ENCODE measurements at places on chromosomes 5 and 9.

DNA sequence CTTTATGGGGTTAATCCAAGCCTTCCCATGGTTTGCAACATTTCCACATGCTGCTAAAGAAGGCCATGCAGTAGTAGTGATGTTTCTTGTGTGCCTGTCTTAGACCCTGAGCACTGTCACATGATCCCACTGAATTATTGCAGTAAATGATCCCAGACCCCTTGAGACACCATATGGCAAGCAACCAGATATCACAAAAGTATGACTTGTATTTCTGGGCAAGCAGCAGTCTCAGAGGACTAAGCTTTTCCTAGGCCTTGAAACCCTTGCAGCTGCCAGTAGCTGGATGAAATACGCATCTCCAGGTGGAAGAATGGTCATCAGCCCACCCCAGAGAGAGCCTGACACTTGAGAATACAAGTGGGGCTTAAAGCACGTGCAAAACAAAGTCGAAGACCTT is 41.8 kb downstream of the CDO1 start:
- no peak for DNase-seq

DNA sequence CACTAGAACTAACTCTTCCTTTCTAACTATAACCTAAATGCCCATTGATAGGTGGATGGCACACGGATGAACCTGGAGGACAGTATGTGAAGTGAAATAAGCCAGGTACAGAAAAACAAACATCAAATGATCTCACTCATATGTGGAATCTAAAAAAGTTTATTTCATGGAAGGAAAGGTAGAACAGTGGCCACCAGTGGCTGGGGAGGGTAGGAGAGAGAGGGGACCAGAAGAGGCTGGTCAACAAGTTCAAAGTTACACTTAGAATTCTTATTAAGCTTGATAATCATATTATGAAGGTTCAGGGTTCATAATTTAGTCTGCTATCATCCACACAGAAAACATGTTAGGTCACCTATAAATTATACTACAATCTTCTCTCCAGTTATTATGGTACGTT is 107.6 kb upstream of the SLC12A2 start:
- DNase-seq = no peak

- no peak for DNase-seq
Measured at GRCh38 chr9:1048231-1048619, 1.9 kb upstream of the DMRT2 start.

DNA sequence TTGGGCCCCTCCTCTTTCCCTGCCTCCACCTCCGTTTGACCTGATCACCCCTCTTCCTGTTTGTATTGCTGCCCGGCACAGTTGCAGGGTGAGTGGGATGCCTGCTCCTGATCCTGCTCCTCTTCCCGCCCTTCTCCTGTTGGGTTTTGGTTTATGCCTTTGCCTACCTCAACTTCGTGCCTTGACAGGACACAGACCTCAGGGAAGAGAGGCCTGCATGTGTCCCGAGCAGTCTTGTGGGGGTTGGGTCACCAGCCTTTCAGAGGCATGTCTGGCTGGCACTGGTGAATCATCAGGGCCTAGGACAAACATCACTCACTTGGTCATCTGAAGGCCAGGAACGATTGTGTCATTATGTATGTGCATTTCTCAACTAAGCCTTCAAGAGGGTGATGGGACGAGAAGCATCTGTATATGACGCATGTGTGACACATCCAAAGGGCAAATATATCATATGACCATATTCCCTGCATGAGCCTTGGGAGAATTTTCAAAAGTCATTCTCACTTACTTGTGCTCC is 56.9 kb downstream of the NPR3 start:
- no peak for DNase-seq

All from uterus (tissue), 4 donors.